ENCODE measurements at places on chromosomes 12 and 14.

- DNase-seq: no peak
Observed at GRCh38 chr12:104941454-104941853, 16.6 kb downstream of the SLC41A2 start.

DNA sequence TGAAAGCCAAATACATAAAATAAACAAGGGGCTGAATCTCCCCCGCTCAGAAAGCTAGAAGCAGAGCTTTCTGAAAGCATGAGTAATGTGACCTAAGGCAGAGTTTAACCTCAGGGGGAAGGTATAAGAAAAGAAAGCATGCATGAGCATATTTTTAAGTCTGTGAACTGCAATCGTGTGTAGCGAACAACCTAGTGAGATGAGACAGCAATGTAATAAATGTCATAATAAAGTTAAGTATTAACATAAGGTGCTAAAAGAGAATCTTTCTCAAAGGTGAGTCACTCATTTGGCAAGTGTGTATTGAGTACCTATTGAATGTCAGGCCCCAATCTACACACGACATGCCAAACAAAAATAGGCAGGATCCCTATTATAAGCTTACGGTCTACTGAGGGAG, 14.2 kb upstream of the WDR20 start:
- no peak for DNase-seq

DNA sequence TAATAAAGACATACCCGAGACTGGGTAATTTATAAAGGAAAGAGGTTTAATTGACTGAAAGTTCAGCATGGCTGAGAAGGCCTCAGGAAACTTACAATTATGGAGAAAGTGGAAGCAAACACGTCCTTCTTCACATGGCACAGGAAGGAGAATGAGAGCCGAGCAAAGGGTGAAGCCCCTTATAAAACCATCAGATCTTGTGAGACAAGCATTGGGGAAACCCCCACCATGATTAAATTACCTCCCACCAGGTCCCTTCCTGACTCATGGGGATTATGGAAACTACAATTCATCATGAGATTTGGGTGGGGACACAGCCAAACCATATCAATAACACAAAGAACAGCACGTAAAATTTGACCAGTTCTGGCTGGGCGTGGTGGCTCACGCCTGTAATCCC, 85.6 kb upstream of the ATF7IP start:
- no peak for DNase-seq

GRCh38 chr12:83827193-83827592, 1085.4 kb downstream of the SLC6A15 start:
- no peak for DNase-seq

DNA sequence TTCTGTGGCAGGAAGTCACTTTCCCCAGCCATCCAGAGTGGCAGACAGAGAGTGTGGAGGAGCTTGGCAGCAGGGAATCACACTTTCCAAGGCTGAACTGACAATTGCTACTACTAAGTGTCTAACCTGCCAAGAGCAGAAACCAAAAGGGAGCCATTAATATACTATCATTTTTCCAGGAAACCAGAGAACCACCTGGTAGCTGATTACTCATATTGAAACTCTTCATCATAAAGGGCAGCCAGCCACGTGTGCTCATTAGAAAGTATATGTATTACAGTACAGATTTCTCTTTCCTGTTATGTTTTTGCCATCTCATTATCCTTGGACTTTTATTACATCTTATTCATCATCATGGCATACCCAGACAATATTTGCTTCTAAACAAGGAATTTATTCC, 374.9 kb downstream of the GXYLT1 start:
- no peak for DNase-seq

DNA sequence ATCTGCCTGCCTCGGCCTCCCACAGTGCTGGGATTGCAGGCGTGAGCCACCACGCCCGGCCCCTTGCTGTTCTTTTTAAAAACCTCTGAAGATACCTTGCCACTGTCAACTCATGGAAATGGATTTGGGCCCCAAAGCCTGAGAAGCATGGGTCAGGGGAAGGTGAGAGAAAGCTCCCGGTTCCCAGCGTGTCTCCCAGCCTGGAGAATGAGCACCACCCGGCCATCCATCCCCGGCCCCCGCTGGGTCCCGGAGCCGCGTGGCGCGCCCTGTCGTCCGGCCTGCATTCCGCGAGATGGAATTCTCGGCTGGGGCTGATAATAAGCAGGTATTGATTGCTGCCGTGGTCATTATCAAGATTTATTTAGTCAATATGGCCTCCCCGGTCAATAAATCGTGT, 126.5 kb upstream of the MYL2 start:
- DNase-seq: no peak

DNA sequence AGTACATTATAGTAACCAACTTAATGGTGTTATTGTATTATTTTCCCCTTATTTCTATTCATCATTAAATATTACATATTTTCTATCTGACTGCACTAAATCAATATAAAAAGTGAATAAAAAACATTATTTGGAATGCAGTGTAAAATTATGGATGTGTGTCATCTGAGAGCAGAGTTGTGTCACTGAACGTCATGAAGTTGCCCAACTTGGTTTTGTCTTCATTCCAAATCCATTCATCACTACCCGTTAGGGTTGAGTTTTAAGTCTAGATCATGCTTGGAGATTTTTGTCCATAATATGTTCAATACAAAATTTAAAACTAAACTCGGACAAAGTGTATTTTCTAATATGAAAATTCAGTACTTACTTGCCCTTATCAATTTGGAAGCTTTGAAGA, 16.1 kb downstream of the KLRF1 start:
- DNase-seq: no peak

GRCh38 chr14:76937181-76938091, 91.1 kb downstream of the IRF2BPL start:
- peak; percentile 92 for DNase-seq

DNA sequence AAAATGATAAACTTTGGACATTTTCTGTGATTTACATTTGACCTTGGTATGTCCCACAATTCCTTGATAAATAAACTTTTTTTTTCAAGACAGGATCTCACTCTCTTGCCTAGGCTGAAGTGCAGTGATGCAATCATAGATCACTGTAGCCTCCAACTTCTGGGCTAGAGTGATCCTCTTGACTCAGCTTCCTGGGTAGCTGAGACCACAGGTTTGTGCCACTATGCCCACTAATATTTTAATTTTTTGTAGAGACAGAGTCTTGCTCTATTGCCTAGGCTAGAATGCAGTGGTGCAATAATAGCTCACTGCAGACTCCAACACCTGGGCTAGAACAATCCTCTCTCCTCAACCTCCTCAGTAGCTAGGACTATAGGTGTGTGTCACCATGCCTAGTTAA, 79.1 kb upstream of the PTGDR start:
- no peak for DNase-seq

- no peak for DNase-seq
Observed at GRCh38 chr14:91167380-91167770, 53.5 kb downstream of the DGLUCY start.

- peak; percentile 29 for DNase-seq
Observed at GRCh38 chr14:99190696-99191394, 81.2 kb downstream of the BCL11B start.

DNA sequence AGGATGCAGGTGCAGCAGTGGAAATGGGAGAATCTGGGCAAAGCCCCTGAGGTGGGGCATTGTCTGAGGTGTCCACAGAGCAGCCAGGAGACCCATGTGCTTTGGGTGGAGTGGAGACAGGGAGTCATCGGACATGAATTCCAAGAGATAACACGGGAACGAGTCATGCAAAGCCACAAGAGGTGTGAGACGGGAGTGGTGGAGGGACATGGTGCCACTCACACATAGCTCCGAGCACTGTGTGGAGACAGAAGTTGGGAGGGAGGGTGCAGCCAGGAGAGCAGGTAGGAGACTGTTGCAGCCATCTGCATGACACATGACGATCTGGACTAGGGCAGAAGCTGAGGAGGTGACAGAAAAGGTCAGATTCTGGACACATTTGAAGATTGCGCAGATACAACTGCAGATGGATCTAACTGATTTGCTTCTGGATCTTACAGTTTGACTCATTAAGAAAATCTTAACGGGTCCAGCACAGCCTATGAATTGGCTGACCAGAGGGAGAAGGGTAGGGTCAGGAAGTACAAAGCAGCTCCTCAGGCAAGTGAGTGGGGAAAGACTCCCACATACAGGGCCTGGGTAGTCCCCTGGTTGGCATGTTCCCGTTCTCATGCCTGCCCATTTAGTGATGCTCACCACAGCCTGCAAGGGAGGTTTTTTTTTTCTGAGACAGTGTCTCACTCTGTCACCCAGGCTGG, 379.8 kb downstream of the FUT8 start:
- peak; percentile 65 for DNase-seq

GRCh38 chr12:91506452-91506851, 323.8 kb upstream of the DCN start:
- DNase-seq: no peak

All from fibroblast of skin of scalp (primary cell).